Mesothelial cell of epicardium (in vitro differentiated cells): ENCODE measurements at places on chromosomes 2 and 18. TPM values are rescaled to one million over a fixed set of nuclear protein-coding genes. Genes with fewer than 3 reads are reported as not detected.

The LYPD6B gene
- 27.2 to 30.6 TPM (median 28.8 TPM) in 3 replicates for total RNA-seq

The CWC22 gene
- total RNA-seq: 21.2 to 22.8 TPM (median 22.2 TPM) in 3 replicates

DNA sequence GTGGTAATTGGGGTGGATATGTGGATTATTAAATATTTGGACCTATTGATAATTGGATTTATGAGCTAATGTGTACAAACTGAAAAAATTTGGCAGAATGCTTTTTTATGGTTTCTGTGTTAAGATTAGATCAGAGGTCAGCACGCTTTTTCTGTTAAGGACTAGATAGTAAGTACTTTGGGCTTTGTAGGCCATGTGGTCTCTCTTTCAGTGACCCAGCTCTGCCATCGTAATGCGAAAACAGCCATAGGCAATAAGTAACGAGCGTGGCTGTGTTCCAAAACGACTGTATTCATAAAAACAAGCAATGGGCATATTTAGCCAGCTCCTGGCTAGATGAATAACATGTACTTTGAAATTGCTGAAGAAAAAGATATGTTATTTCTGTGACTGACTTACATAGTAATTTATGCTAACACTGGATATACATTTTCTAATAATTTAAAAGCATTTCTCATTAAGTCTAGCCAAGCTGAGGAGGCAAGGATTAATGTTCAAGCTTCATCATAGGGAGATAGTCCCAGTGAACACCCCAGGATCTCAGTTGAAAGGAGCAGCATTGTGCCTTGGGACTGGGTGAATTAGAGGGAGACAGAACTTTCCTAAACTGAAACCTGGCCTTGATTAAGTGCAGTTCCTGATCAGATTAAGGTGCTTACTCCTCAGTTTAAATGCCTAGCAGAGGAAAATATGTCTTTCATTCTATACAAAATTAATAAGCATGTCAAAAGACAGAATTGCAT is 20.0 kb downstream of the CCDC138 start:
- DNase-seq: no peak

GRCh38 chr2:239355724-239356123 is 45.1 kb downstream of the HDAC4 start:
- no peak for DNase-seq

DNA sequence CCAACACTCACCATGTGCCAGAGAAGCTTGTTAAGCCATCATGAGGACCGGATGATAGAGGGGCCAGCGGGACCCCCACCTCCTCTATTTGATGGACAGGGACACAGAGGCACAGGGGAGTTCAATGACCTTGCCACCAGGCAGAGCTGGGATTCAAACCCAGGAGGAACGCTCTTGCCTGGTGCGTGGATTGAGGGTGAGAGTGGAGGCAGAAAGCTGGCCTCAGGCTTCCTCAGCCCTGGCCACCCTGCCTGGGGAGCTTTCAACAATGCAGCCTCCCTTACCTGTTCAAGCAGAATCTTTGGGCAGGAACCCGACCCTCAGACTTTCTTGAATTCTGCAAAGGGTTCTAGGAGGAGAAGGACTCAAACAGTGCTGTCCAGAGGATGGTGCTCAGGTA is 39.9 kb upstream of the MAL start:
- no peak for DNase-seq
